Fibroblast of skin of right biceps (primary cell): ENCODE measurements at places on chromosomes 7 and 10.

DNA sequence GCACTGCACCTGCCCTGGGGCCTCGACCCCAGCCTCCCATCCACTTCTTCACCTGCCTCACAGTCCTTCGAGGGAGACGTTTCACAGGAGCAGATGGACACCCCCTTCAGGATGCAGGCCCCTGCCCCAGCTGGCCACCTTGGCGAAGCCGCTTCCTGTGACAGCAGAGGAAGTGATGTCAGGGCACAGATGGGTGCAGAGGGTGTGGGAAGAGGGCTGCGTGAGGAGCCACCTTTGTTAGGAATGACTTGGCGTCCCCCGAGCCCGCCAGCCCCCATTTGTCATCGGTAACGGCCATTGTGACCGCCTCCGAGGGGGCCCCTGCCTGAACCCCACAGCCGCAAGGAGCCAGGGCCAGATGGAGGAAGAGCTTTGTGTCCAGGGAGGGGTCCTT, 47.4 kb upstream of the SLC29A3 start:
- peak; percentile 16 for DNase-seq

- no peak for DNase-seq
Observed at GRCh38 chr10:46077141-46077554, 31.1 kb upstream of the MSMB start.

DNA sequence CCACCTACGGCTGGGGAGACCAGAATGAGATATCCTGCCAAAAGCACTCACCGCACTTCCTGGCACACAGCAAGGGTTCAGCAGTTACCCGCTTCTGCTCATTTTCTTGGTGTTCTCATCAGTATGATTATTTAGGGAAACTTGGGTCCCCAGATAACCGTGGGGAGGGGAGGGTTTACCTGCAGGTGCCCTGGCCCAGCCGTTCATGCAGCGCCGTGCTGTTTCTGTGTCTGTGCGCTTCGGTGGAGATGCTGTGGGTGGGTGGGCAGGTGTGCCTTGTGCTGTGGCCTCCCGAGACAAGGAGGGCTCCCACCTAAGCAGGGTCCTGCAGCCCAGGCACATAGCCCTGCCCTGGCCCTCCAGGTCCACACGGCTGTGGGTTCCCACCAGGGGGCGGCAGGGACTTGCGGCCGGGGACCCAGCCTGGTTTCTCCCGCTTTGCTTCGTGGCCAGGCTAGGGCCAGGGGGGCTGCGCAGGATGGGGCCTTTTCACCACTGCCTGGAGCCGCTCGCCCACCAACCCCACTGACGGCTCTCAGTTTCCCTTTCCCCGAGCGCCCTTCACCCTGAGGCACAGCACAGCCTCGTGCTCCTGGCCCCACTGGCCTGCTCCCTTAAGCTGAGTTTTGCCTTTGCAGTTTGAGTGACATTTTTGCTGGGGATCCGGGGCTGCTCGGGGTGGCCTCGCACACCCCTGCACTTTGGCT, 78.5 kb downstream of the LHPP start:
- DNase-seq = peak; percentile 20

DNA sequence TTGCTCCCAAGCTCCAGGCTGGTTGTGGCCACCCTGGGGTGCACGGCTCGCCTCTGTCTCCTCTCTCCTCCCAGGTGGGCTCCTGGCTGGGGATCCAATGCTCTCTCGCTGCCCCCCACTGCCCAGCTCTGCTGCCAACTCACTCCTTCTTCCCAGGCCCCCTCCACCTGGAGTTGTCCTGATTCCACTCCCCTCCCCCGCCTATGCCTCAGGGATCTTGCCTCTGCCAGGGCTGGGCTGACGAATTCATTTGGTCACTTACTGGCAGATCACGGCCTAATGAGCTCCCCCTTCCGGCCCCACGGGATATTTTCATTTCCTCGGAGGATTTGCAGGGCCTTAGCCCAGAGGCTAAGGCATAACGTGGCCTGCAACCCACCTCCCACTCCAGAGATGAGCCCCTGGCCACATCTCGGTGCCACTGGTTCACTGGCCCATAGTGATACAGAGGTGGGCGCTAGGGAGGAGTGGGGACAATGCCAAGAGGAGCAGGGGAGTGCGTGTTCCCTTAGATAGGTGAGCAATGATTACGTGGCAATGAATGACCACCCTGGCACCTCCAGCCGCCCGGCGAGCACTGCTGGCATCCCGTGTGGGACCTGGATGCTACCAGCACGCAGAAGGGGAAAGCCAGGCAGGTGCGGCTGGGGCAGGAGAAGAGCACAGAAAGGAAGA, 344.6 kb upstream of the SHH start:
- DNase-seq = no peak
